T-helper 2 cell treated with Interferon-gamma antibody and Interleukin-4, amounts not matched to agents 5 μg/mL and 100 μg/mL, for 36 hours (primary cell): ENCODE measurements at places on chromosomes 13 and 19.

DNA sequence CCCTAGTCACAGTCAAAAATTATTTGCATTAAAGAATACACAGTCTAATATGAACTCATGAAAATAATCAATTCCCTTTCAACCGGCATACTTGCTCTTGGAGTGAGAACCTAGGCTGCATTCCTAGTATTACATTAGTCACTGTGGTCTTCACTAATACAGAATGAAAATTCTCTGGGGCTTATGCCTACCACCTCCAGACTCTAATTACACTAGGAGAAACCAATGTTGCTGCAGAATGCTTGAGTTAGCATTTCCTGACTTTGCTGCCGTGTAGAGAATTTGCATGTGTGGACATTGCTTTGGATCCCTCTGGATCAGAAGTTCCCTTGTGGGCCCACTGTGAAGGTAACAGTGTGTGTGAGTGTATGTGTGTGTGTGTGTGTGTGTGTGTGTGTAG lies 87.8 kb downstream of the CCNA1 start:
- DNase-seq, result no peak

DNA sequence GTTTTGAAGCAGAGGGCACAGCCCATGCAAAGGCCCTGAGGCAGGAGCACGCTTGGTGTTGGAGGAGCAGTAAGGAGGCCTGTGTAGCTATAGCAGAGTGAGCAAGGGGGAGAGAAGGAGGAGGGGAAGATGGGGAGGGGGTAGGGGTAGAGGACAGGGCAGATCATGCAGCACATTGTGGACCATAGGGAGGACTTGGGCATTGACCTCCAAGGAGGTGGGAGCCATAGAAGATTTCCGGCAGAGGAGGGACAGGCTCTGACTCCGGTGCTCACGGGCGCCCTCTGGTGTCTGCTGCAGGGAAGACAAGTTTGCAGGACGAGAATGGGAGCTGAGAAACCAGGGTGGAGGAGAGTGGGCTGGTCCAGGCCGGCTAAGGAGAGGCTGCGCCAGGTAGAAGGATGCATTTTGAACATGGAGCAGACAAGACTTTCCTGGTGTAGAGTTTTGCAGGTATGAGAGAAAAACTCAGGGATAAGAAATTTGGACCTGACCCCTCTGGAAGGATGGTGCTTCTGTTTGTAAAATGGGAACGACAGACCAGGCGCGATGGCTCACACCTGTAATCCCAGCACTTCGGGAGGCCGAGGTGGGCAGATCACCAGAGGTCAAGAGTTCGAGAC lies 13.7 kb upstream of the CREB3L3 start:
- DNase-seq, result peak; percentile 78

GRCh38 chr19:12611361-12611699 lies 610 bp downstream of the ZNF791 start:
- no peak for DNase-seq

- no peak for DNase-seq
Measured at GRCh38 chr13:99653526-99653925, 152.3 kb downstream of the TM9SF2 start.

DNA sequence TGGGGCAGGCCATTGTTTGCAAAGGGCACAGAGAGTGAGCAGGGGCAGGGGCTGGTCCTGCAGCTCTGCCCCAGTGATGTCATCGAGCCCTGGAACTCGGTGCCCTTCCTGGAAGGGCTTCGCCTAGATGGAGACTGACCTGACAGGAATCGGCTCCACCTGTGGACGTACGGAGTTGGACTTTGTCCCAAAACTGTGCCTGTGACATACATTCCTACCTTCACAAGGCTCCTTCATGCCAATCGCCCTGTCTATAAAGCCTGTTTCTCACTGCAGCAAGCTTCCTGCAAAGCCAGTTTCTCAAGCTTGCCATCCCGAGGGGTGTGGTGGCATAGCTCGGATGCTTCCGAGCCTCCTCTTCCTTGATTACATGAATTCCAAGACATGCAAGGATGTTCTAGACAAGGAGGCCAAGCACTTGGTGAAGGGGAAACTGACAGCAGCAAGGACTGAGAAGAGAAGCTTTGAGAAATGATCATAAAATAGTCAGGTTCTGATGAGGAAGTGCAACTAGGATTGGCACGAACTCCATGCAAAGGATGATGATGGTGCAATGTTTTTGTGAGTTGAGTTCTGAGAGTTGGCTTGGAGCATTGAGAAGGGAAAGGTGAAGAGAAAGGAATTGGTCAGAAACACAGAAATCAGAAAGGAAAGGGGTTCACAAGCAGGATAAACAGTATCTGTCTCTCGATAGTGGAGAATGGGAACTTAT lies 73.6 kb upstream of the STK24 start:
- no peak for DNase-seq

GRCh38 chr19:33193865-33194362 lies at the start of gene LRP3:
Gene LRP3, plus strand, starts transcription at chr19:33194330. Its CDS starts 456 bp downstream, at chr19:33194786.
- no peak for DNase-seq
